ENCODE measurements at places on chromosomes 5 and 9.

DNA sequence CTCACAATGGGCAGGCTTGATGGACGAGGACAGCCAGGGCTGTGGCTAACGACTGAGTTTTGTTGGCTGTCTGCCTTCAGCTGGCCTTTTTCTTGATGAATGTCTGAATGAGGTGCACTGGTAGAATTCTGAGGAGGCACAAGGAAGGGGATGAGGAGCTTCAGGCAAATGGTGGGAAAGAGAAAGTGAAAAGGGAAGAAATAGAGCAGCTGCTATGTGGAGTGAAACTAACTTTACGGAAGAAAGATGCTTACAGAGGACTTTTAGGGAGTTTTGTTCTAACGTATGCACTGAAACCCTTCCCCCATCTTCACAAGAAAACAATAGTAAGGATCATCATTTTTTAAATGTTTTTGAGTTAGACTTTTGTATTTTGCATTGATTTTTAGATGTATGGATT lies 45.3 kb downstream of the OR2K2 start:
- no peak for DNase-seq

- no peak for DNase-seq
Observed at GRCh38 chr5:127006744-127007143, 23.6 kb downstream of the MARCHF3 start.

GRCh38 chr5:111772456-111773122 lies 15.6 kb upstream of the NREP start:
- DNase-seq, result no peak

DNA sequence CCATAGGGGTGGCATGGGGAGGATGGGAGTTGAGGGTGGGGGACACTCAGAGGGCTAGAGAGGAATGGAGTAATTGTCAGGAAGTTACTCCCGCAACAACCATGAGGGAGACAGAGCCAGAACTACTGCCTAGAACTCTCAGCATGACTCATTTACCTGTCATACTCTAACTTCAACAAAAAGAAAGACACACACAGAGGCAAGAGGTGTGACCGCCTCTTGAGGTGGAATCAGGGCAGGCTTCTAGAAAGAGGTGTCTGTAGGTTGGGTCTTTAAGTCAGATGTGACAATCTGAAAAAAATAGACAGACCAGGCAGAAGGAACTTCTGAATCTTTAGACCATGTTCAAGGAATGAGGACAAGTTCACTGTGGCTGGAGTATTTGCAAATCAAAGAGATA lies 73.4 kb downstream of the GABBR2 start:
- DNase-seq, result no peak

GRCh38 chr5:15385037-15385436 lies 114.9 kb upstream of the FBXL7 start:
- no peak for DNase-seq
